AG20443 (cell line): ENCODE measurements at places on chromosomes 16 and 17.

DNA sequence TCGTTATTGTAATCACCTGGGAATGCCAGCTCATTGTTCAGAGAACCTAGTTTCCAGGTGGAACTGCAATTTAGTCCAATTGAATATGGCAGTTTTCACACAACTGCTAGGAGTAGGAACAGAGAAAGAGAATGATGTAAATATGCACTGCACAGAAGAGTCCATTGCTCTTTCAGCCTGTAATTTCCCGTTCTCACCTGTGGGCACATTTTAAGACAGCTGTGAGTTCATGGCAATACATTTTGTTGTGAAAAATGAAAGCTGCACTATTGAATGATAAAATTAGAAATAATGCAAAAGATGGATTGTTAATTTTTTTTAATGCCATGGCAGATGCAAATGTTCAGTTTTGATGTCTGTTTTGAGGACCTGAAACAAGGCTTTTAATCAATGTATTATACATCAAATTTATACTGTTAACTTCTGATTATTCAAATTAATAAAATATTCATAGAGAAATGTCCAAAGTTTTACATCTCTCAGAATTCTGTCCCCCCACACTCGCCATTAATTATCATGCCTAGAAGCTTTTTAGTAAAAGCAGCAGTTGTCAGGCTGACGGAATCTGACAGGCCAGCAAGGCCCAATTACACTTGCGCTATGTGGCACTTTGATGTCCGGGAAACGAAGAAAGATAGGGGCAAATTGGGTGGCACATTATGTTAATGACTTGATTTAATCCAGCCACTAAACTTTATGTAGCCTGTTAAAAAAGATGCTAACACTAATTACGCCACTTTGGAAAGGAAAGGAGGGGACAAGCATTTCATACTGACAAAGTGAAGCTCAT is 72.2 kb downstream of the RPGRIP1L start:
- no peak for DNase-seq

DNA sequence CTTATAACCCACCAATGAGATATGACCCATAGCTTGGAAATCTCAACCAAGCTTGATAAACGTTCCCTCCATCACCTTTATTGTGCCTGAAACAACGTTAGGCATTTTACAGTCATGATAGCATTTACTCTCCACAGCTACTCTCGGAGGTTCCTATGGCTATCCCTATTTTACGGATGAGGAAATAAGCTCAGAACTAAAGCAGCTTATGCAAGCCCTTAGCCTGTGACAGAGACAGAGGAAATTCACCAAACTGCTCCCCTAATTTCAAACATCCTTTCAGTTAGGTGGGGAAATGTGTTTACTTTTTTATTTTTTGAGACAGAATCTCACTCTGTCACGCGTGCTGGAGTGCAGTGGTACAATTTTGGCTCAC is 18.7 kb downstream of the DCUN1D3 start:
- DNase-seq, result no peak

DNA sequence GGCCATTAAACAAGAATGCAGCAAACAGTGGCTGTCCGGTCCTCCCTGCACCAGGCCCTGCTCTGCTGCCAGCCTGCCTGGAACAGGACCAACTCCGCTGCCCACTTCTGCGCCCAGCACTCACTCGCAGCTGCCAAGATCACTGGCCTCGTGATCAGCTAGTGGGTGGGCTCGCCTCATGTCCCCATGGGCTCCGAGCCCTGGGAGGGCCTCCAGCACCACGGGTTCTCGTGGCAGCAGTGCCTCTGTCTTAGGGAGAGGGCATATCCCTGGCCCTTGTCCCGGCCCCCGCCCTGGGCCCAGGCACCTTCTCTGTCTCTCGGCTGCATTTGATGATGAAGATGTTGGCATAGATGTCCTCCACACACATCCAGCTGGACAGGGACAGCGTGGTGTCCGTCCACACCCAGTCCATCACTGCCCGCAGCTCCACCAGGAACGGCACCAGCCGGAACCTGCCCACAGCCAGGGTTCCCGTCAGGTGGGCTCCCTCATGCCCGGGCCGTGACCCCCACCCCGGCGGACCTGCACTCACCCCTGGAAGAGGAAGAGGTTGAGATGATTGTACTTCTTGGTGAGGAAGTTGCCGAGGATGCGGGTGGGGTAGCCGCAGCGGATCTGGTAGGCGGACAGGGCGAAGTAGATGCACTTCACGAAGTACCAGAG is 13.1 kb downstream of the CTU2 start:
- no peak for DNase-seq

DNA sequence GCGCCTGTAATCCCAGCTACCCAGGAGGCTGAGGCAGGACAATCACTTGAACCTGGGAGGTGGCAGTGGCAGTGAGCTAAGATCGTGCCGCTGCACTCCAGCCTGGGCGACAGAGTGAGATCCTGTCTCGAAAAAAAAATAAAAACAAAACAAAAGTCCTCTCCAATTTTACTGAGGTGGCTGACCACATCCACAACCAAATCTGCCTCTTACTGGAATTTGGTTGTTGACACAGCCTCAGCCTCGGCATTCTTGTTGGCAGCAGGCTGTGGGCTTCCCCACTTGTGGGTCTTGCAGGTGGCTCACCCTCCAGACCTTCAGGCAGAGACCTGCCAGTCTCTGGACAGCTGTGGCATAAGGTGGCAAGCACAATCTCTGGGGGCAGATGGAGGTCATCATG is 15.6 kb downstream of the B4GALNT2 start:
- DNase-seq, result no peak

DNA sequence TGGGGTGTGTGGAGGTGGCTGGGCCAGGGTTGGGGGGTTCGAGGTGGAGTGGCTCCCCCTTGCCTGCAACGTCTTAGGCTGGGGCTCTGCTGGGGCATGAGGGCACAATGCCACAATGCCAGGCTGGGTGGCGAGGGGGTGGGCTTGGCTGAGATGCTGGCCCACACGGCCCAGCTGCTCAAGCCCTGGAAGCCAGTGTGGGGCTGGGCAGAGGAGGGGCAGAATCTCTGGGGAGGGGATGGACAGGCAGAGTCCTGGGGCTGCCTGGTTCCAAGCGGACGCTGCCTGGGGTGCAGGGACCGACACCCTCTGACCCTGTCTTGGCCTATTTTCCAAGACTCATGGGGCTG is 37.5 kb upstream of the SSTR5 start:
- DNase-seq, result no peak

DNA sequence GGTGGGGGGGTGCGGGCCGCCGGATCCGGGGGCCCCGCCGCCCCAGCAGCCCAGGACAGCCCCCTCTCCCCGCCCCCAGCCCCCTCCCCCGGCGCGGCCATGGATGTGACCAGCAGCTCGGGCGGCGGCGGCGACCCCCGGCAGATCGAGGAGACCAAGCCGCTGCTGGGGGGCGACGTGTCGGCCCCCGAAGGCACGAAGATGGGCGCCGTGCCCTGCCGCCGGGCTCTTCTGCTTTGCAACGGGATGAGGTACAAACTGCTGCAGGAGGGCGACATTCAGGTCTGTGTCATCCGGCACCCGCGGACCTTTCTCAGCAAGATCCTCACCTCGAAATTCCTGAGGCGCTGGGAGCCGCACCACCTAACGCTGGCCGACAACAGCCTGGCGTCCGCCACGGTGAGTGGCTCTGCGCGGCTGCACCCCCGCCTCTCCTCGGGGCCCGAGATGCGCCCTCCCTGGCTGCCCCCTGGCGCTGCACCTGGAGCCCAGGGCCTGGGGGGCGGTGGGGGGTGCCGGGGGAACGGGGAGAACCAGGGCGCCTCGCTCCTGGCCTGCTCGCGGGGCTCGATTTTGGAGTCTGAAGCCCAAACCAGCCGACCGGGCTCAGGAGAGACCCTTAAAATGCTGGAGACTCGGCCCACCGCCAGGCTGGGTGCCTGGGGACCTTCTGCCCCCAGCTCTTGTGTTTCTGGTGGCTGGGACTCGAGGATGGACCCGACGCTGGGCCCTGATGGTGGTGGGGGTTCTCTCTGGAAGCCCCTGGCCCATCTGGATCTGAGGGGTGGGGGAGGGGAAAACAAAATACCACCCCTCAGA is 744 bp downstream of the CMIP start:
- DNase-seq, result peak; percentile 74

GRCh38 chr17:79658811-79659207 is 48.0 kb upstream of the RBFOX3 start:
- DNase-seq, result peak; percentile 29

- DNase-seq, result no peak
Measured at GRCh38 chr16:81629896-81630634, 149.0 kb upstream of the PLCG2 start.

DNA sequence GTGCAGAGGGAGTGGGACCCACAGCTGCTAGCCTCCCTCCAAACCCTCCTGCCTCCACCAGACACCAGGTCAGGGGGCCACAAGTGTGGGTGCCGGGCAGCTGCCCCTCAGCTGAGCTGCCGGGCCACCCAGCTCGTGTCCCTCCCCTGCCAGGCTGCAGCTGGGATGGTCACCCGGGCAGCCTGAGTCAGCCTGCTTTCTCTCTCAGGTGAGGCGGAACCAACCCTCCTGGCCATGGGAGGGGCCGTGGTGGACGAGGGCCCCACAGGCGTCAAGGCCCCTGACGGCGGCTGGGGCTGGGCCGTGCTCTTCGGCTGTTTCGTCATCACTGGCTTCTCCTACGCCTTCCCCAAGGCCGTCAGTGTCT is 6.9 kb downstream of the SLC16A3 start:
- DNase-seq, result no peak

DNA sequence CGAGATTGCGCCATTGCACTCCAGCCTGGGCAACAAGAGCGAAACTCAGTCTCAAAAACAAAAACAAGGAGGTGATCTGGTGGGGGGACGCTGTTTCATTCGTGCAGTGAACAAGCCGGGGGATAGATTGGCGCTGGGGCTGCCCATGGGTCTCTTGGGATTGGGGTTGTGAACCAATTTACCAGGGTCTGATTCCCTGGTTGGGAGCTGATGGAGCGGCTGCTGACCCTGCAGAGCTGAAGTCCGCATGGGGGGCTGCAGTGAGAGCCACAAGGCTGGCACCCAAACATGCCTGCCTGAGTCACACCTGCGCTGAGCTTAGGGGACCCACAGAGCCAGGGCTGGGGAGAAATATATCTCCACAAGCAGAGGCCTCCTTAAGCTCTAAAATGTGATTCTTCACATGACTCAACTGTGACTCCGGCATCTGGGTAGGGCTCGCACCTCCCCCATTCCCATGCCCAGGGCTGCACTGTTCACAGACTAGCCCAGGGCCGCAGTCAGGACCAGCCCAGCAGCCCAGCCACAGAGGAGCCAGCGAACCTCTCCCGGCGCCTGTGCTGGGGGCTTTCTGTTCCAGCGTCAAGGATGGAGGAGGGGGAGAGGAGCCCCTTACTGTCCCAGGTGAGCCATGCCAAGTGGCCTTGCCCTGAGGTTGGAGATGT is 5.0 kb downstream of the TSPAN10 start:
- DNase-seq, result peak; percentile 94

GRCh38 chr17:82281502-82282238 is 8.2 kb upstream of the CSNK1D start:
- no peak for DNase-seq

DNA sequence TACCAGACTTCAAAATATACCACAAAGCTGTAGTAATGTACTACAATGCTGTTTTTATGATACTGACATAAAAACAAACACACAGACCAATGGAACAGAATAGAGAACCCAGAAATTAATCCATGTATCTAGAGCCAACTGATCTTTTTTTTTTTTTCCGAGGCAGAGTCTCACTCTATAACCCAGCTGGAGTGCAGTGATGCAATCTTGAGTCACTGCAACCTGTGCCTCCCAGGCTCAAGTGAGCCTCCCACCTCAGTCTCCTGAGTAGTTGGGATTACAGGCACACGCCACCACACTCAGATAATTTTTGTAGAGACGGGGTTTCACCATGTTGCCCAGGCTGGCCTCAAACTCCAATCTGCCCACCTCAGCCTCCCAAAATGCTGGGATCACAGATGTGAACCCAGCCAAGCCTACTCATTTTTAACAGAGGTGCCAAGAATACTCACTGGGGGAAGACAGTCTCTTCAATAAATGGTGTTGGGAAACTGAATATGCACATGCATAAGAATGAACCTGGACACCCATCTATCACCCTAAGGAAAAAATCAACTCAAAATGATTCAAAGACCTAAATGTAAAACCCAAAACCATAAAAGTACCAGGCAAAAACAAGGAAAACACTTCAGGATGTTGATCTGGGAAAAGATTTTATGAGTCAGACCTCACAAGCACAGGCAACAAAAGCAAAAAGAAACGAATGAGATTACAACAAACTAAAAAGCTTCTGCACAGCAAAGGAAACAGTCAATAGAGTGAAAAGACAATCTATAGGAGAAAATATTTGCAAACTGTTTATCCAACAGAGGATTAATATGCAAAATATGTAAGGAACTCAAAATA is 63.1 kb downstream of the STX8 start:
- DNase-seq, result no peak

DNA sequence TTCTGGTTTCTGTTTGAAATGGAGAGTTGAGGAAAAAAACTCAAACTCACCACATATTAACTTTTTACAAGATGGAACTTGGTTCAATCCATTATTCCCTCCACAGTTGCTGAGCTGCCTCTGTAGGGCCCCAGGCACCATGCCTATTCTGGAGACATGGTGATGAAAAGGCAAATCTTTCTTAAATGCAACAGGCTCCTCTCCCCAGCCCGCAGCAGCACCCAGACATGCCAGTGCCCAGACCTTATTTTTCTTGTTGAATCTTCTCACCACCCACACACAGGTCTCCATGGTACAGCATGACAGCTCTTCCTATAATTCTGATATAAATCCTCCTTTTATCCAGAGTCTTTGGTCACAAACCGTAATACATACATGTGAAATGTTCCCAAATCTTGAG is 7.6 kb downstream of the CYTH1 start:
- DNase-seq, result no peak

DNA sequence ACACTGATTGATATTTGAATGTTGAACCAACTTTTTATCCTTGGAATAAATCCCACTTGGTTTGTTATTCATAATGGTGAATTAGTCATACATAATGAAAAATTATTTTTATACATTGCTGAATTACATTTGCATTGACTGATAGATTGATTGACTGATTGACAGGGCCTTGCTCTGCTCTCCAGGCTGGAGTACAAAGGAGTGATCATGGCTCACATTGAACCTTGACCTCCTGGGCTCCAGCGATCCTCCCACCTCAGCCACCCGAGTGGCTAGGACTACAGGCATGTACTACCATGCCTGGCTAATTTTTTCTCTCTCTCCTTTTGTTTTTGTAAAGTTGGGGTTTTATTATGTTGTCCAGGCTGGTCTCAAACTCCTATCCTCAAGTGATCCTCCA is 97.8 kb downstream of the ARHGAP44 start:
- no peak for DNase-seq

DNA sequence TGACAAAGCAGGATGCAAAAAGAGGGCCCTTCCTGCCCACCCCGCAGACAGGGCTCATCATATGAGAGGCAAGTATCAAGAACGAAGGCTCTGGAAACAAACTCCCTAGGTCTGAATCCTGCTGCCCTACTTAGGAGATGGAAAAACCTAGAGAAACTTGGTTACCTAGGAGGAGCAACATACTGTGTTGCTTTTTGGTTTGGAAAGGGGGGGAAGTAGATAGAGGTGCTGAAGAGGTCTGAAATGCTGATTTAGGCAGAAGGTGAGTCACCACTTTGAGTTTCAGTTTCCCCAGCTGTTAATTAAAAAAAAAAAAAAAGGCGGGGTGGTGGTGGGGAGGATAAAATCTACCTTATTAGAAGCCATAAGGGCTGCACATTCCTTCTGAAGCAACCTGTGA is 1.5 kb downstream of the N4BP1 start:
- no peak for DNase-seq
